ENCODE measurements at places on chromosomes 4 and X.
A peak's percentile ranks its signal among the peaks of the same experiment; 100 is the strongest.

DNA sequence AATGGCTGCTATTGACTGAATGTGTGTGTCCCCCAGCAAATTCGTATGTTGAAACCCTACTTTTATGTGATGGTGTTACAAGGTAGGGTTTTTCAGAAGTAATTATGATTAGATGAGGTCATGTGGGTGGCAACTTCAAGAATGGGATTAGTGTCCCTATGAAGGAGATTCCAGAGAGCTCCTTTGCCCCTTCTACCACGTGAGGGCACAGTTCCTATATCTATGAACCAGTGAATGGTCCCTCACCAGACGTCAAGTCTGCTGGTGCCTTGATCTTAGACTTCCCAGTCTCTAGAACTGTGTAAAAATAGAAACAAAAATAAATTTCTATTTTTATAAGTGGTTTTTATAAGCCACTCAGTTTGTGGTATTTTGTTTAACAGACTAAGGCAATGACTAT is 1137.6 kb upstream of the IGFBP7 start:
- no peak for DNase-seq

- DNase-seq = peak; percentile 2
Observed at GRCh38 chr4:150010525-150011126, 67.6 kb upstream of the DCLK2 start.

DNA sequence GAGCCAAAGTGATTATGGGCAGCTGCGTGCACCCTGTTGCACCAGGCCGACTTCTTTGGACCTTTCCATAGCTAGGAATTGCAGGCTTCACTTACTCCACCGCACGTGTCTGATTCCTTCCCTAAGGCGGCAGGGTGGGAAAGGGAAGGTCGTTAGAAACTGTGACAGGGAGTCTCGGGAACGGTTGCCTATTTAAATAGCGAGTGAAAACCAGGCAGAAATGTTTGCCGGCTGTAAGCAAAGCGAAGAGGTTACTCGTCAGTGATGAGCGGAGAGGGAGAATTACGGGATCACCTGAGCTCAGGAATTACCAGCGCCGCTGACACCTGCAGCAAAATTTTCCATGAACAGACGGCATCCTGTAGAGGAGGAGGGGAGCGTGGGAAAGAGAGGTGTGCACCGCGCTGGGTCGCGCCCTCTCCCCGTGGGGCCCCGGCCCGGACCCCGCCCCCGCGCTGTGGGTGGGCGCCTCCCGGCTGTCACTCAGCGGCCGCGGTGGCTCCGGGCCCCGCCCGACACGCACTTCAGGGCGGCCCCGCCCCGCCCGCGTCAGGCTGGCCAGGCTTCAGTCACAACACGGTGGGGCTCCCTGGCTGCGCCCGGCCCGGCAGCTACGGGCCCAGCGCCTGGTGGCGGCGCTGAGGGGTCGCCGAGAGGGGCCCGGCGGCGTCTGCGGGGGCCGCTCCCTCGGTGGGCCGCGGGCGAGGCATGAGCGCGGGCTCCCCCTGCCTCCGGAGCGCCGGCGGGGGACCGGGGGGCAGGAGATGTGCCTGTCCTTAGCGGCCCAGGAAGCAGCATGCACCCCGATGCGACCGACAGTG is at the start of gene SNX25:
TSS of gene SNX25 (plus strand) at position 568 of the 821 bp plus-strand sequence. CDS start at position 797, 229 bp downstream.
- peak; percentile 73 for DNase-seq

DNA sequence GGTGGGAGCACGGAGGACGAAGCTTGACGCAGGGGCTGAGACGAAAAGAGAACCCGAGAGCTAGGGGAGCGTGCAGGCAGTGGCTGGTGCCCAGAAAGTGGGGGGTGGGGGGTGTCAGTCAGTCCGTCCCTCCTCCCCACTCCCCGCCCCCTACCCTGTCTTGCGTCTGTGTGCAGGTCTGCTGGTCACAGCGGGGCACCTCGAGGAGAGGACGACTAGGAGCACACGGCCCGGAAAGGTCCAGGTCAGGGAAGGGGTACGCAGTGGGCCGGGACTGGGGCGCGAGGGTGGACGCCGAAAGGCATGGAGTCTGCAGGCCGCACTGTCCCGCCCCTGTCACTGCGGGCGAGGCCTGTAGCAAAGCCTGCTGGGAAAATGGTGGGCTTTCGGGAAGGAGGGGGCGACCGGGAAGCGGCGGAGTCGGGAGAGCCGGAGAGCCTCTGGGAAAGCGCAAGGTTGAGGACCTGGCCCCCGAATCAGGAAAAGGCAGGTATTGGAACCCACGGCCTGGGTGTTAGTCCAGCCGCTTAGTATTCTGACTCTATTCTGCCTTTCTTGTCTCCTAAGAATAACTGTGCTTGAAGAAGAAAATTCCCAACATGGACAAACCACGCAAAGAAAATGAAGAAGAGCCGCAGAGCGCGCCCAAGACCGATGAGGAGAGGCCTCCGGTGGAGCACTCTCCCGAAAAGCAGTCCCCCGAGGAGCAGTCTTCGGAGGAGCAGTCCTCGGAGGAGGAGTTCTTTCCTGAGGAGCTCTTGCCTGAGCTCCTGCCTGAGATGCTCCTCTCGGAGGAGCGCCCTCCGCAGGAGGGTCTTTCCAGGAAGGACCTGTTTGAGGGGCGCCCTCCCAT is 769 bp downstream of the TCEAL1 start:
- DNase-seq = no peak

- DNase-seq = no peak
Observed at GRCh38 chr4:772118-772517, 53.8 kb downstream of the CPLX1 start.

- no peak for DNase-seq
Observed at GRCh38 chrX:29432534-29432933, 782.8 kb upstream of the MAGEB2 start.

DNA sequence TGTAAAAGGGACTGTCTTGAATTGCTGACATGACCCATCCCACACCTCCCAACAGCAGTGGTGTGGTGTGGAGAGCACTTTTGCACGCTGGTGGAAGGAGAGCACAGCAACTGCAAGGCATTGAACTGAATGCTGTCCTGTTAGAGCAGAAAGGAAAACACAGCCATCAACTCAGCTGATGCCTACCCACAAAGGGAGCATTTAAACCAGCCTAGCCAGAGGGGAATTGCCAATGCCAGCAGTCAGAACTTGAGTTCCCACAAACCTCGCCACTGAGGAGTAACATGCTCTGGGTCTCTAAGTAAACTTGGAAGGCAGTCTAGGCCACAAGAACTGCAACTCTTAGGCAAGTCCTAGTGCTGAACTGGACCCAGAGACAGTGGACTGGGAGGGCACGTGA is 31.9 kb downstream of the MAGED4 start:
- DNase-seq = no peak

DNA sequence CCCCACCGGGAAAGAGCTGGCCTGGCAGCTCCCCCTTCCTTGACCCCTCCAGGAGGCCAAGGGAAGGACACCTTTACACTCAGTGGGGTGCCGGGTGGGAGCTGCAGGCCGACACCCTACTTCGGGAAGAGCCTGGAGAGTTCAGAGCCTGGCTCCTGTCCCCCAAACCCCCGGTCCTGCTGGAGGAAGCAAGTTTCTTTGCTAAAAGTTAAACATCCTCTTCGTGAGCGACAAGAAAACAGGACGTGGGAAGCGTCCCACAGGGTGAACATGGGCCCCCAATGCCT is 2.4 kb upstream of the FTSJ1 start:
- DNase-seq = no peak

- no peak for DNase-seq
Observed at GRCh38 chr4:72887152-72887551, 182.4 kb downstream of the COX18 start.

GRCh38 chr4:127211650-127212560 is 420.9 kb upstream of the INTU start:
- DNase-seq = no peak

DNA sequence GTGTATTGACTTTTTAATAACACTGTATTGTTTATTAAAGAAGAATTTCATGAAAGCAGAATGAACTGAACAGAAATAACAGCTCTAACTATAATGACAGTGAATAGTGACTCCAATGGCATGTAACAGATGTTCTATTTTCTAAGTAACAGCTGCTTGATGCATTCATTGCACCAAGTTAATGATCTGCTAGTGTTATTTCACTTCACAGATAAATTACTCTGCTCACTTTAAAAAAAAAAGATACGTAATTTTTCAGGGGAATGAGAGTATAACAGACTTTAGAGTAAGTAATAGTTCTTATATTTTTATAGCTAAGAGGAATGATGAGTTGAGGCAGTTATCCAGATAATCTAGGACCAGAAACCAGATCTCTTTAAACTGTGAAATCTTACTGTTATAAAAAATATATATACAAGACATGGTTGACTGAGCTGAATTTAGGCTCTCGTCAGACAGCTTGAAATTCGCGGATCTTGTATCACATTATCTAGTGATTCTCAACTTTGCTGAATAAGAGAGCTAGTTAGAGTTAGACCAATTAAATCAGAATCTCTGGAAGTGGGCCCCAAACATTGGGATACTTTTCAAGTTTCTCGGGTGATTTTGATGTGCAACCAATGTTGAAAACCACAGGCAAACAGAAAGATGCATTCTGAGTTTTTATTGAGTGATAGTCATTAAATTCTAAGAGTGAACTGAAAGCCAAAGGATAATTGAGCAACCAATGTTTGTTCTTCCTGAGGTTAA is 840.7 kb downstream of the DMD start:
- no peak for DNase-seq

All from GM12891 (cell line).